Right cardiac atrium (tissue), 5 donors: ENCODE measurements at places on chromosomes 12 and 14. TPM values are rescaled to one million over a fixed set of nuclear protein-coding genes. Genes with fewer than 3 reads are reported as not detected.

- no peak for DNase-seq
These were observed 209.4 kb upstream of the PLXNC1 start for GRCh38 chr12:93938931-93939330.

GRCh38 chr12:42129595-42130204 lies 15.0 kb downstream of the GXYLT1 start:
- DNase-seq = no peak

DNA sequence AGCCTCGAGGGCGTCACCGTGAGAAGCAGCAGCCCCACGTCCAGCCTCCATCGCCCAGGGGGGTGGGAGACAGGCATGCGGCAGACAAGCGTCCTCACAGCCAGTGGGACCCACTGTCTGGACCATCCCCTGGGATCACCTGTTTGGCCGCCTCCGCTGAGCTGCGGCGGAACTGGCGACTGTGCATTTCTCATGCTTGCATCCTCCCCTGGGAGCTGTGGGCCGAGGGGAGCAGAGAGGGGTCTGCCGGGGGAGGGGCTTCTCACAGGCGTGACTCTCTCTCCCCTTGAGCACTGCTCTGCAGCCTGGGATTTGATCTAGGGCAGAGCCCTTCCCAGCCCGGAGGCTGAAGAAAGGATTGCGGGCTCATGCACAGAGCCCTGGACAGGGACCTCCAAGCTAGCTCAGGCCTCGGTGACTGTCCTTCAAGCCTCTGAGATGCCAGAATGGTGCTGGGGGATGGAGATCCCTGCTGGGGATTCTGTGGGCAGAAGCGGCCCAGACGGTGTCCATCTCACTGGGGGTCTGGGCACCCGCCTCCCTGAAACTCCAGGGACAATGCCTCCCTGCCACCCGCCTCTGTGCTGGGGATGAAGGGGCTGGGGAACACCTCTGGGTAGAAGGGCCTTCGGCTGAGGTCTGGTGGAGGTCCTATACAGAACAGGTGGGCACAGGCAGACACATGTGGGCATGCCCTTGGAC lies 61.1 kb downstream of the PRIMA1 start:
- DNase-seq = no peak

GRCh38 chr12:47272412-47273190 lies 192.8 kb upstream of the AMIGO2 start:
- DNase-seq = no peak

DNA sequence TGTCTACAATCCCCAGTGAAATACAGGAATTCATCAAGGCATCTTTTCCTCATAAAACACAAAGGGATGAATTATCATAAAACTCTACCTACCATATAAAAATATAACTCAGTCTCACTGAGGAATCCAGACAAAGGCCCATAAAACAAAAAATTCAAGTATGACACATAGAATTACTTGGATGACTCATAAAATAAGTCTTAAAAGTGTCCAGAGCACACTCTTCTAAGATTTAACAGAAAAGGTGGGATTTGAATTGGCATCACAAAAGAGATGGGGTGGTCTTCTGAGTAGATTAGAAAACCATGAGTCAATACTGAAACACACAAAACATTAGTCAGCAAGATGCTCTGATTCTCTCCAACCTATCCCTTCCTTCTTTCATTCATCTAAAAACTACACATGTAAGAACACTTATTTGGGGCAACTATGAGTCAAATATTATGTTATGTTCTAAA lies 202.7 kb upstream of the GARIN6 start:
- DNase-seq = no peak

- DNase-seq = no peak
These were observed 52.3 kb downstream of the IRAK3 start for GRCh38 chr12:66241061-66242043.

DNA sequence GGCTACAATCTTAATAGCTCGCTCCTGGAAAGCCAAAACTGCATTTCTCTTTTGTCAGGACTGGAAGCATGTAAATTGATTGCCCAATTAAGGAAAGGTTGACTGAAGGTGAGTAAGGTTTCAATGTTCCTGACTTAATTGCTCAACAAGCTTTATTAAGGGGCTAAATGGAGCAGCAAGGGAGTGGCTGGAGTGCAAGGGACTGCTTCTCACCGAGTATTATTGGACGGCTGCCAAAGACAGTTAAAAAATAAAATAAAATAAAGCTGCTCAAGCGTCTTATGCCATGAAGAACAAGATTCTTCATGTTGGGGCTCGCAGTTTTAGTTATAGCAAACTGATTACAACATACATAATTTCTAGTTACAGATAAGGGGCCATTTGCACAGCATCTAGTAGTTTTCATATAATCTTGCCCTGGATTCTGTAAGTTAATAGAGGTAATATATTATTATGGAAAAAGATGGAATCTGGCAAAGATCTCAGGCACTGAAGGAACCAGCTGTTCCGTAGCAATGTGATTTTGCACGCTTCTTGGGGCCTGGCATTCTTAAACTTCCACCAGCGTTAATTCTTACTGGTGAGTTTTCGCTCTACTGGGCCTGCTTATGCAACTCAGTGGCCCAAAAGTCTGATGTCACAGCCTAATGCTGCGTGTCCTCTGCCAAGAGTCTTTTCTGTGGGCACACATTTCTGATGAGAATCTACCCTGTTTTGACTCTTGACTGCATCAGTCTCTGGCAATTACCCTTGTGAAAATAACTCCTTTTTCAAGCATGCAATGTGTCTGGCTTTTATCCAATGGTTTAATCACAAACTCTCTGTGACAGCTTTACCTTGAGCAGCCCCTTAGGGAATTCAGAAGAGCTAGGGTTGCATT lies 108.5 kb downstream of the SLC38A1 start:
- DNase-seq = peak; percentile 36

- no peak for DNase-seq
These were observed 1970.2 kb upstream of the FLRT2 start for GRCh38 chr14:83559721-83560120.

- no peak for DNase-seq
These were observed 29.8 kb upstream of the STRAP start for GRCh38 chr12:15852383-15852782.

GRCh38 chr14:70697701-70698100 lies 56.0 kb downstream of the TTC9 start:
- DNase-seq = no peak

- no peak for DNase-seq
These were observed 70.3 kb downstream of the SLC15A4 start for GRCh38 chr12:128753438-128753837.

DNA sequence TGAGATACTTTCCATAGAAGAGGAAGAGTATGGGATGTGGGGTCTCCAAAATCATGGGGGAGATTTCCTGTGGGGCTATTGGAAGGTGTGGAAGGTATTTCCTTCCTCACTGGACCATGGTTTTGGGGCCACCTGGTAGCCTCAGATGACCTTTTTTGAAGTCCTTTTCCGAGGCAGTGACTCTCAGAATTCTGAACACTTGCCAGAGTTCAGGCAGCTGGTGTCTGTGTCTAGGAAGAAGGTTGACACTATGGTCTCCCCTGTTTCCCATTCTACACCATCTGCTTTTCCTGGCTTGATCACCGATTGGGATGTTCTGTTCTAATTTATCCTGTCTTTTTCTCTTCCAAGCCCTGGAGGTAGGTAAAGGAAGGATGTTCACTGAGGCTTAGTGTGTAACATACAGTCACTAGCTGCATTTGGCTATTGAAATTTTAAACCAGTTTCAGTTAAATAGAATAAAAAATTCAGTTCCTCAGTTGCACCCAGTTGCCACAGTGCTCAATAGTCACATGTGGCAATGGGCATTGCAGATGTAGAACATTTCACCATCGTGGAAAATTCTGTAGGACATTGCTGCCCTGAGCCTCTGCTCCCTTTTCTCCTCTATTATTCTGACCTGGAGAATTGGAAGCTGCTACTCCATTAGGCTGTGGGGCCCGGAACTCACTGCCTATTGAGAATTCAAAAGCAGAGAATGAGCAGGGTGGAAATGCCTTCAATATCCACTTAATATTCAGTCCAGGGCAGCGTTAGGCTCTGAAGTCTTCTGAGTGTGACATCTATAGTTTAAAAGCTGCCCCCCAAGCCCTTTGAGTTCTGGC lies 11.0 kb upstream of the PLEKHG3 start:
- no peak for DNase-seq

The SLC5A8 gene
- total RNA-seq = not detected

The MYF5 gene
- total RNA-seq = not detected

The PPP2R5E gene
- total RNA-seq = 38.4 TPM

The SPATS2 gene
- 10.3 TPM for total RNA-seq
